Caki2 (cell line): ENCODE measurements at places on chromosomes 4 and X. TPM values are rescaled to one million over a fixed set of nuclear protein-coding genes. Genes with fewer than 3 reads are reported as not detected.
A peak's percentile ranks its signal among the peaks of the same experiment; 100 is the strongest.

DNA sequence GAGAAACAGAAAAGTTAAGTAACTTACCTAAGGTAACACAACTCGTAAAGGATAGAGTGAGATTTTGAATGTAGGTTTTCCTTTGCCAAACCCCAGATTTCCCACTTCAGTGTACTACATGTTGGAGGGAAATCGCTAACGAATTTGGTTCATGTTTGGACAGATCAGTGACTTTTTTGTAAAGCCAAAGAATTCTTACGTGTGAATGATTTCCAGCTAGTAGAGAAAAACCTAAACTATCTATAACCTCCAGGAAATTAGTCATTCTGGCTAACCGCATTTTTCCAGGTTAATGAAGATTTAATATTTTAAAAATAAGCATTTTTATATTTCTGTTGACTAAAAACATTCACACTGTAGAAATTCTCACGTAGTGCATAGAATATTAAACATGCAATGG lies 7.2 kb downstream of the TENM3 start:
- peak; percentile 57 for DNase-seq

DNA sequence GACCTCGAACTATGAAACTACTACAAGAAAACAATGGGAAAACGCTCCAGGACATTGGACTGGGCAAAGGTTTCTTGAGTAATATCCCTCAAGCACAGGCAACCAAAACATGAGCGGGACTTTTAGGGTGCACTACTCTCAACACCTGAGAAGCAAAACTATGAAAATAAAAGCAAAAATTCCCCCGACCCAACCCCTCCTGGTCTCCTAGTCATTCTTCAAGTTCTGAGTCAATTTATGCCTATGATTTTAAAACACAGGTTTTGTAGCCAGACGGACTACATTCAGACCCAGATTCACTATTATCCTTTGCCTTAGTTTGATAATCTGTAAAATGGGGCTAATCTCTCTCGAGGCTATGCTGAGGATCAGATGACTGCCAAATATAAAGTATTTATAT lies 97.0 kb downstream of the SOWAHB start:
- no peak for DNase-seq

DNA sequence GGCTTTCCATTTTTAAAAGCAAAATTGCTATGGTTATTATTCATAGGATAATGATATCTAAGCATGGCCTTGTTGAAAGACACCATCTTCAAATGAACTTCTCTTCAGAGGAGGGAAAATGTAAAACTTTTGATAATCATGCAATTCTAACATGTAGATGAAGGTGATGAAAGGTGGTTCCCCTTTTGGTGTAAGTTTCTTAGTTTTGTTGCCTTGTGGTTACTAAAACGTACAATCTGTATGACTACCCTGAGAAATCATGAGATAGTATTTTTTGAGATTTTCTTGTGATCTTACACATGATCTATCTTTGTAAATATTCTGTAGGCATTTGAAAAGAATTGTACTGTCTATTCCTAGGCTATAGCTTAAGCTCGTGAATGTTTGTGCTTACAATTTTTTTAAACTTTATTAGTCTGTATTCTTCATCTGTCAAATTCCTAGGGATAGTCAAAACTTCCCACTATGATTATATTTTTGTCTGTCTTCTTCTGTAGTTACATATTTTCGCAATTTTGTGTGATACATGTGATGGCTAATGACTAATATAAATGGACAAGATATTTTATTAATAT lies 47.5 kb downstream of the PTPN13 start:
- DNase-seq, result no peak

- no peak for DNase-seq
Observed at GRCh38 chr4:36323816-36324419, 42.5 kb downstream of the DTHD1 start.

- DNase-seq, result no peak
Observed at GRCh38 chr4:150944660-150945059, 70.4 kb downstream of the LRBA start.

DNA sequence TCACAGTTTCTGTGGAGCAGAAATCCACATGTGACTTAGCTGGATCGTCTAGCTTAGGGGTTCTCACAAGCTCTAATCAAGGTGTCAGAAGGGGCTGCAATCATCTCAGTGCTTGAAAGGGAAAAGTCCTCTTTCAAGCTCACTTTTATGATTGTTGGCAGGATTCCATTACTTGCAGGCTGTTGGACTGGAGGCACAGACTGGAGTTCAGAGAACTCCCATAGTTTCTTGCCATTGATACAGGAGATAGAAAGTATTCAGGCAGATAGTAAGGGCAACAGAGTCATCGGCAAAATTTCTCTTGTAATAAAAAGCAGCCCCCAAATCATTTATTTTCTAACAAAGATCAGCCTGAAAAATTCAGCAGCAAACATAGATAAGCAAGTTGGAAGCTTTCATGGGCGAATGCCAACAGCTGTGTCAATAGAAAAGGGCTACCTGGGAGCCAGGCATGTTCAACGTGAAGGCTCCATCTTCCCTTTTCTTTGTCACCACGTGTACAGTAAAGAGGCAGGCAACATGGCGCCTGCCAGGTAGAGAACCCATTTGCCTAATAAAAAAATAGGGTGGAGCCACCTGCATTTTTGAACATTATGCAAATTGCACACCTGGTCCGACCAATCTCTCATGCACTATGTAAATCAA lies 64.4 kb downstream of the CXCL13 start:
- no peak for DNase-seq

DNA sequence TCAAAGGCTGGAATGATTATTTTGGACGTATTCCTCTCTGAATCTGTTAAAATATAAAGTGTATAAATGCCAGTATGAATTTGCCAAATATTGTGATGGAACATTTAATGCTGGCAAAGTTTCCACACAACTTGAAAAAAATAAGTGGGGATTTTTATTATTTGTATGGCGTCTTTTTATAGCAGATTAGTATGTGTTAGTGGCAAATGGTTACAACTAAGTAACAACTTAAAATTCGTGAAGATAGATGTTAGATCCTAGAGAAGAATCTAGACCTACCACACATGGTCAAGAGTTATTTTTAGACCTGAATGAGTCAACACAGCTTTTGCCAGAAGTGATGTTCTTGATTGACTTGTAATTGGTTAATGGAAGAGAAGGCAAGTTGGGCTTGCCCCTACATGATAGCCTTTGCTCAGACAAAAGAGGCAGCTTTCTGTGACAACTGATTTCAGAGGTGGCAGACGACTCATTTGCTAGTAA lies 4.8 kb downstream of the CPE start:
- DNase-seq, result no peak

DNA sequence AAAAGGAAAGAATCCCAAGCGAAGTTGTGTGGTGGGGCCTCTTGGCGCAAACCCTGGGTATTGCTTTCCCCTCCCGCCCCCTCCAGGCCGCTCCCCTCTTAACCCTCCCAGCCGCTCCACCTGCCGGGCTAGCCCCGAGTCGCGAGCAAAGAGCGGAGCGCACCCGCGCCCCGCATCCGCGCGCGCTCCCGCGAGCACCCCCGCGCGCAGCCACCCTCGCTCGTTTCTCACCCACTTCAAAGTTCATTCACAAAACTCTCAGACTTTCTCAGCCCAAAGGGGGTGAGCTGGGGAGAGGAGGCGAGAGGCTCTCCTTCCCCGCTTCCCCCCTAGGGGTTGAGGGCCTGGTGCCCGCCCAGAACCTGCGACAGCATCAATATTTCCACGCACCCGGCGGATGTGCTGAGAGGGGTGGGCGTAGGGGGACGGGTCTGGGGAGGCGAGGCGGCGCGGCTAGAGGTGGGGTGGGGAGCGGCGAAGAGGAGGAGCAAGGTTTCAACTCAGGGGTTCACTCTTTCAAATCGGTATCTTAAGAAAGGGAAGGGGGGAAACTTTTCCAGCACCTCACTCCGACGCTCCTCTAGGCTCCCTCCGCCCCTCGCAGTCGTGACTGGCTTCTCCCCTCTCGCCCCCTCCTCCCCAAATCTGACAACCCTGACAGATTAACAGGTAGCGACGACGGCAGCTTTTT lies 1.8 kb downstream of the MAML3 start:
- no peak for DNase-seq

DNA sequence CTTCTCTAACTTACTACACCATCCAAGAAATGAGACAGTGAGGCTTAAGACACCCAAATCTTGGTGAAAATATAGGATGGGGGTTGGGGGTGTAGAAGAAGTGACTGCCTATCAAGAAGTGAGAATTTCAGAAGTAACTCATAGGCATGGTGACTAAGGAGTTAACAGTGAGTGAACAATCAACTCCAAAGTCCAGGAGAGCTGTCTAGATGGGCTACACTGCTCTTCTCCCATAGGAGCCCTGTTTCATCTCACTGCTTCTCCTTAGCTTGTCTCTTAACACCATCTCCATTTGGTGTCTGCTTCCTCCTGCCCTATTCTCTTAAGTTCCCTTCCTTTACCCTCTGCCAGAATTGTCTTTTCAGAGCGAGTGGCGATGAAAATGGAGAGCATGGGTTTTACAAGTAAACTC lies 22.7 kb downstream of the FABP2 start:
- peak; percentile 22 for DNase-seq

- DNase-seq, result no peak
Observed at GRCh38 chrX:77622233-77622632, 163.8 kb downstream of the ATRX start.

DNA sequence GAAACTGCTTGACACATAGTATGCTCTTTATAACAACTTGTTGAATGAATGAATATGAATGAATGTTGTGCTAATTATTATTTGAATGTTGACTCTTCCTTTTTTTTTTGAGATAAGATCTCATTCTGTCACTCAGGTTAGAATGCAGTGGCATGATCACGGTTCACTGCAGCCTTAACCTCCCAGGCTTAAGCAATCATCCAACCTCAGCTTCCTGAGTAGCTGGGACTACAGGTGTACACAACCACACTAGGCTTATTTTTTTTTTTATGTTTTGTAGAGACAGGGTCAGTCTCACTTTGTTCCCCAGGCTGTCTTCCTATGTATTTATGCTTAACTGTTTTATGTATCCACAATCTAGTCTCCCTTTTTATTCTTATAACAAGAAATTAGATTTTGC lies 114.7 kb upstream of the WDFY3 start:
- no peak for DNase-seq

GRCh38 chr4:91284480-91284879 lies 1019.3 kb upstream of the GRID2 start:
- DNase-seq, result no peak

- no peak for DNase-seq
Observed at GRCh38 chr4:76600447-76600846, 165.4 kb downstream of the SHROOM3 start.

- no peak for DNase-seq
Observed at GRCh38 chrX:72371405-72371804, 65.7 kb upstream of the CITED1 start.

GRCh38 chr4:56976837-56977320 lies 527 bp downstream of the NOA1 start:
- peak; percentile 38 for DNase-seq

Gene SCD5
- total RNA-seq, result 4.4 and 7.2 TPM in 2 replicates

Gene RAB9B
- total RNA-seq, result 2.7 TPM in 1 of 2 replicates, not detected in the other

Gene MMRN1
- total RNA-seq, result not detected in 2 replicates

Gene HPSE
- total RNA-seq, result 1.6 and 2.9 TPM in 2 replicates

Gene CFI
- 1.6 TPM in 1 of 2 replicates, not detected in the other for total RNA-seq

Gene GAB3
- 0.14 TPM in 1 of 2 replicates, not detected in the other for total RNA-seq
